T-helper 2 cell (primary cell): ENCODE measurements at places on chromosomes 16 and 17.

DNA sequence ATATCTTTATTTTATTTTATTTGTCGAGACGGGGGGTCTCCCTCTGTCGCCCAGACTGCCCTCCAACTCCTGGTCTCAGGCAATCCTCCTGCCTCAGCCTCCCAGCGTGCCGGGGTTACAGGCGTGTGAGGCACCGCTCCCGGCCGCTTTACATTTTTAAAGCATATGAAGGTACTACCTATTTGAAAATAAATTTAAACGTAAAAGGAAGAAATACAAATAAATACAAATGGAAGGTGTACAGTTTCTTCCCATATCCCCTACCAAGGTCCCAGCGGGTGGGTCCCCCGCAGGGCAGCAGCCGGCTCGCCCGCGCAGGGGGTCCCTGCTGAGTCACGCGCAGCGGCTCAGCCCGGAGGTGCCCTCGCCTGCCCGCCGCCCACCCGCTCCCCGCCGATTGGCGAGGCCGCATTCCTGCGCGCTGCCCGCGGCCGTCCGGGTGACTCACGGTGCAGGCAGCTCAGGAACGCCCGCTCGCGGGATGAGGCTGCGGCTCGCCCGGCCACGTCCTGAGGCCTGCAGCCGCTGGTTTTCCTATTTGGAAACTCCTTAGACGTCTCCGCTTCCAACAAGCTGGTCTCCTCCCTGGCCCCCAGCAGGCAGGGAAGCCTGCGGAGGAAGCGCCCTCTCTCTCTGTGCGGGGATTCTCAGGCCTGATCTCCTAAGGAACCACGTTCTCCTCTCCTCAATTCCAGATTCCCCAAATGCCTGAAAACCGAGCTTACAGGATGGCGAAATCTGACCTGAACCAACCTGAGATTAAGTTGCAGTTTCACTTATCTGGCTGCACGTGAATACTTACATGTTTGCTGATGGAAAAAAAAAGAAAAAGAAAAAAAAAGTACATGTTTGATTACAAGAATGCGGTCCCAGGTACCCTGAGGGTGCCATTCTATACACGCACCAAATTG, 54.8 kb upstream of the MAP3K14 start:
- no peak for DNase-seq

DNA sequence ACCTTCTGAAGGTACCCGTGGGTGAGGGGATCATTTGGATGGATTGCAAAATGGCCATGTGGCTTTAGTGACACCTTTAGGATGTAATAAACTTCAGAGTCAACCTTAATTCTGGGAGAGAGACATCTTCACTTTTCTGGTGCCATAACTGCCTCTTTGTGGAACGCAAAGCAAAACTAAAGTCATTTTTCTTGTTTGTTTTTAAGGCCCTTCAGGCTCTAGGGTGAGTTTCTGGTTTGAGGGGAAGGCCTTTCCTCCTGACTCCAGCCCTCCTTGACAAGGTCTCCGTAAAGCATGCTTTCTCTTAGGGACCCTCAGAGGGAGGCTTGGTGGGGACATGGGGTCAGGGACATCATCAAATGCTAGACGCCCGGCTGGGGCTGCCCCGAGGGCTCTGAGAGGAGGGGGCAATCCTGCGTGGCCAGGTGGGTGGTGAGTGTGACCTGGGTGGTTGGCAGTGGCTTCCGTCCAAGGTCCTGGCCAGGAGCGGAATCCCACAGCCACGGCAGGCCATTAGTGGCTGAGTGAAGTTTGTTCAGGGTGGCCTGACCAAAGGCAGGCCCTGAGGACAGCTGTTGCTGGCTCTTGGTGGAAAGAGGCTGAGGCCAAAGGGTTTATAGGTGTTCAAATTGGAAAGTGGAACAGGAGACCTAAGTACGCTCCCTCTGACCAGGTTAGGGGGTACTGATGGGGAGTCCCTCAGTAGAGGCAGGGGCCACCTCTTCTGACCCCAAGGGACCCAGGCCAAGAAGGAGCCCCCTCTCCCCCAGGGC, 112.2 kb downstream of the METRNL start:
- no peak for DNase-seq

DNA sequence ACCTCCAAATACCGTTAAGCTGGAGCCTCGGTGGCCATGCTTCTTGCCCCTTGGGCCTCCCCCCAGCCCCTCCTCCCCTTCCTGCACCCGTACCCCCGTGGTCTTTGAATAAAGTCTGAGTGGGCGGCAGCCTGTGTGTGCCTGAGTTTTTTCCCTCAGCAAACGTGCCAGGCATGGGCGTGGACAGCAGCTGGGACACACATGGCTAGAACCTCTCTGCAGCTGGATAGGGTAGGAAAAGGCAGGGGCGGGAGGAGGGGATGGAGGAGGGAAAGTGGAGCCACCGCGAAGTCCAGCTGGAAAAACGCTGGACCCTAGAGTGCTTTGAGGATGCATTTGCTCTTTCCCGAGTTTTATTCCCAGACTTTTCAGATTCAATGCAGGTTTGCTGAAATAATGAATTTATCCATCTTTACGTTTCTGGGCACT, 928 bp downstream of the HBA1 start:
- no peak for DNase-seq

DNA sequence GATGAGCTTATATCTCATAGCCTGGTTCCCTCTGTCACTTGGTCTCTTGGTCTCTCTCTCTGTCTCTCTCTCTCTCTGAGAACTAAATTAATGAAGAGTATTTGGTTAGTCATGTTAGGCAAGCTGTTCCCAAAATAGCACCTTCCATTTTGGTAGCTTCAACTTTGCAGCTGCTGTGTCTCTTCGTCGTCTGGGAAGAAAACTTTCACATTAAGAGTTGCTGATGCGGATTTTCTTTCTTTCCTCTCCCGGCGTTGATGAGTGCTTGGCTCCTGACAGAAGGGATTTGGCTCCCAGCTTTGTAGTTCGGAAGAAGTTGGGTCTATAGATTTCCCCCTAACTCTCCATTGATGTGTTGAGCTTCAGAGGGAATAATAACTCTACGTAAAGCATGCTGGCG, at the start of gene RBFOX1:
RBFOX1 (plus strand) TSS at position 235 of the 400 bp plus-strand sequence.
- DNase-seq = no peak
